Fibroblast of lung (primary cell): ENCODE measurements at places on chromosomes 12 and 14. TPM values are rescaled to one million over a fixed set of nuclear protein-coding genes. Genes with fewer than 3 reads are reported as not detected.

PDE3A gene
- 0.23 and 2.7 TPM in 2 replicates for polyA plus RNA-seq

SLC8A3 gene
- polyA plus RNA-seq = 0.03 TPM in 1 of 2 replicates, not detected in the other

A2M gene
- polyA plus RNA-seq = 77.6 and 300 TPM in 2 replicates

AGAP2 gene
- polyA plus RNA-seq = 0.02 and 0.05 TPM in 2 replicates

KCNH3 gene
- 0.05 and 0.09 TPM in 2 replicates for polyA plus RNA-seq

FGF23 gene
- not detected in 2 replicates for polyA plus RNA-seq

GPR132 gene
- not detected in 2 replicates for polyA plus RNA-seq

WDHD1 gene
- polyA plus RNA-seq = 7.3 and 13.0 TPM in 2 replicates

AICDA gene
- not detected in 2 replicates for polyA plus RNA-seq

KCNC2 gene
- polyA plus RNA-seq = not detected in 2 replicates

NTN4 gene
- polyA plus RNA-seq = 31.8 and 170 TPM in 2 replicates

PPM1H gene
- polyA plus RNA-seq = 0.57 and 0.95 TPM in 2 replicates

RALGAPA1 gene
- 6.2 and 7.2 TPM in 2 replicates for polyA plus RNA-seq

IRAK3 gene
- 3.2 and 4.5 TPM in 2 replicates for polyA plus RNA-seq

ZBTB25 gene
- 4.9 and 7.2 TPM in 2 replicates for polyA plus RNA-seq

RD3L gene
- not detected in 2 replicates for polyA plus RNA-seq

RASSF9 gene
- 0.08 and 0.37 TPM in 2 replicates for polyA plus RNA-seq

ACOT6 gene
- polyA plus RNA-seq = not detected in 2 replicates

NRXN3 gene
- polyA plus RNA-seq = 2.1 and 34.6 TPM in 2 replicates

PTPRQ gene
- 1.2 and 7.7 TPM in 2 replicates for polyA plus RNA-seq

CABP1 gene
- polyA plus RNA-seq = 0.06 and 0.36 TPM in 2 replicates

PTGER2 gene
- 15.9 and 27.3 TPM in 2 replicates for polyA plus RNA-seq

ZFHX2 gene
- 0.11 TPM in 1 of 2 replicates, not detected in the other for polyA plus RNA-seq

SYNJ2BP gene
- 22.7 and 28.4 TPM in 2 replicates for polyA plus RNA-seq

TAS2R20 gene
- polyA plus RNA-seq = 0.06 and 0.22 TPM in 2 replicates

TBC1D30 gene
- polyA plus RNA-seq = 0.23 and 0.24 TPM in 2 replicates

MYF5 gene
- not detected in 2 replicates for polyA plus RNA-seq

P2RX2 gene
- not detected in 2 replicates for polyA plus RNA-seq

CNTN1 gene
- 0.22 and 0.35 TPM in 2 replicates for polyA plus RNA-seq

ERP27 gene
- 0.10 TPM in 1 of 2 replicates, not detected in the other for polyA plus RNA-seq

MANSC4 gene
- not detected in 2 replicates for polyA plus RNA-seq

POU6F1 gene
- polyA plus RNA-seq = 3.3 and 3.5 TPM in 2 replicates

RGS6 gene
- not detected in 2 replicates for polyA plus RNA-seq

FBRSL1 gene
- 1.4 and 2.3 TPM in 2 replicates for polyA plus RNA-seq

KCNK10 gene
- not detected in 2 replicates for polyA plus RNA-seq

HOXC12 gene
- not detected in 2 replicates for polyA plus RNA-seq

C14orf180 gene
- polyA plus RNA-seq = not detected in 2 replicates

PMCH gene
- not detected in 2 replicates for polyA plus RNA-seq

KRT84 gene
- not detected in 2 replicates for polyA plus RNA-seq

IL31 gene
- polyA plus RNA-seq = not detected in 2 replicates

NGB gene
- not detected in 2 replicates for polyA plus RNA-seq
